EH (cell line): ENCODE measurements at places on chromosomes 11 and 22.
A peak's percentile ranks its signal among the peaks of the same experiment; 100 is the strongest.

DNA sequence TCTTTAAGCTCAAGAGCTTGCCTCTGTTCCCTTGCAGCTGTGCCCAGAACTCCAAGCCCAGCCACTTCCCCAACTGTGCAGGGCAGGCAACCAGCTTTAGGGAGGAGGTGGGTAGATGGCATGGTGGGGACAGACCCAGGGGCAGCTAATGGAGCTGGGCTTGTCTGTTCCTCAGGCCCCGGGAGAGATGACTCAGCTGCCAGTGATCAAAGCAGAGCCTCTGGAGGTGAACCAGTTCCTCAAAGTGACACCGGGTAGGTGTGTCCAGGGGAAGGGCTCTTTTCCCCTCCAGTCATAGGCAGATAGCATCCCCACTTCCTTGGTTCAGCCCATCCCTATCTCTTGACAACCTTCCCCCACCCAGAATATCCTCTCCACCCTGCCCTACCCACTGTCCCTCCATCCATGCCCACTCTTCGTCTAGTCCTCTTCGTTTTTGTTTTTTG is 32.4 kb downstream of the CREB3L1 start:
- DNase-seq = no peak

DNA sequence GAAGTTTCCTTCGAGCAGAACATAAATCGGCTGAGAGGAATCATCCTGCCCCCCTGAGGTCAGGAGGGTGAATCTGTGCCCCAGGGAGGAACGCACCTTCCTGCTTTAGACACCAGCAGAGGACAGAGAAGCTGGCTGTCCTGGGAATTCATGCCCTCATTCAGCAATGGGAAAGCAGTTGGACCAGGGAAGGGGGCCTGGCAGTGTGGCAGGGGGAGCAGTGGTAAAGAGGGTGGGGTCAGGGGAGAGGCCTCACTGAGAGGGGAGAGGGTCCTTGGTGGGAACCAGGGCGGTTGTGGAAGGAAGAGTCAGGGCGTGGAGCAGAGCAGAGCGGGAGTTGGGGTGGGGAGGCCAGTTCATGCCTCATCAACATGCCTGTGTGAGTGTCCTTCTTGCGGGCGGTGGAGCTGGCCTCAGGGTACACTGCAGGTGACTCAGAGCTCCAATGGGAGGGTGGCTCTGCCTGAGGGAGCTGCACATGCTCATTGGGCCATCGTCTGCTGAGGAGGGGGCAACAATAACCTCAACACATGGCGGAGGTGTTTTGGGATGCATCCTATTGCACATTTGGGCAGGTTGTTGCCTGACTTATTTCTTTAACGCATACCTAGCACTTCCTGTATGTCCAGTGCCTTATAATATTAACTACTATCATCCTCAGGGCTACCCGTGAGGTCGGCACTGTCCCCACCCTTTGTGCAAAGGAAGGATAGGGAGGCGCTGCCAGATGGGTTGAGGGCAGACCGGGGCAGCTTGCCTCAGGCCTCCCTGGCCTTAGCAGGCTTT is 23.2 kb downstream of the MED15 start:
- DNase-seq = peak; percentile 93

DNA sequence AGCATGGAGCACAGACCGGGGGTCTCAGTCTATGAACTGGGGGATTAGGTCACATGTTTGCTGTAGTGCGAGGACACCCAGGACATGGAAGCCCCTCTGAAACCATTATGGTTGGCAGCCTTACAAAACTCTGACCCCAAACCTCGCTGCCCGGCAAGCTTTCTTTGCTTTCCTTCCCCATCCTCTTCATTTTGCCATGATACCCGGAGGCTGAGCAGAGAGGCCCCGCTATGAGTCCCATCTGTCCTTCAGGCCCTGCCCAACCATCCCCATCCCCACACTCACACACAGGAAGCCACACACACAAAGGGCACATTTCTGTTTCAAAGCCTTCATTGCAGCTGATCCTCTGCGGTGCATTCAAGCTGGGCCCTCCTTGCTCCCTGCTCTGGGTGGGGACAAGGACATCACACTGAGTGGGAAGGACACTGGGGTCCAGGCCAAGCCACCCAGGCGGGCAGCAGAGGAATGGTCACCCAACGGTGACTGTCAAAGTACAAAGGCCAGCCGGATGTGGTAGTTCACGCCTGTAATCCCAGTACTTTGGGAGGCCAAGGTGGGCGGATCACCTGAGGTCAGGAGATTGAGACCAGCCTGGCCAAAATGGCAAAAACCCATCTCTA is 176.5 kb downstream of the CTTN start:
- no peak for DNase-seq

DNA sequence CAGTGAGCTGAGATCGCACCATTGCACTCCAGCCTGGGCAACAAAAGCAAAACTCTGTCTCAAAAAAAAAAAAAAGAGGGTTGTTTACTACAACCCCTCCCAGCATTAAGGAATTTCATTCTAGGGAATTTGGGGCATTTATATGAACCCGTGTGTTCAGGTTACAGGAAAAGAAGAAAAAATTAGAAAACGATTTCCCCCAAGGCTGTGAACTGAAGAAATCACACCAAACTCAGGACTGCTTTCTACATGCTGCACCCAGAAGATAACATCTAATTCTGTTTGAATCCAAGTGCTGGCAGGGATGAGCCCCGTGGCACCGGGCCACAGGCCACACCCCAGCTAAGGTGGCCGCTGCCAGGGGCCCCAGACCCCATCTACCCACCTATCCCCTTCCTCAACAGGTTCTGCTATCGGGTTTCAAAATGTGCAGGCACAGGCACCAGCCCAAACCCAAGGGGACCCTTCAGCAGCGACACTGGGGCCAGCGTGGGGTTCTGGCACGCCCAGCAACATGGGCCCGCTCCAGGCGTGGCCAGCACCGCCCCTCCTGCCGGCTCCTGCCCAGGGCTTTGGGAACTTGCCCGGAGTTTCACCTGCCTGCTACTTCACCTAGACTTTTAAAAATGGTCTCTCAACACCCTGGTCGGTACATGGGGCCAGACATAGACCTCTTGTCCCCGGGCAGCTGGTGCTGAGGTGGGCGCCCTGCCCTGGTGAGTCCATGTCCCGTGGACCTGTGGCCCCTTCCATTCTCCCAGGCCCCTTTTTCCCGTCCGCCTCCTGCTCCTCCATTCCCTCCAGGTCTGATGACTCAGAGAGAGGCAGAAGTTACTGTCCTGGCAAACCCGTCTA is 11.8 kb downstream of the CELSR1 start:
- DNase-seq = no peak

DNA sequence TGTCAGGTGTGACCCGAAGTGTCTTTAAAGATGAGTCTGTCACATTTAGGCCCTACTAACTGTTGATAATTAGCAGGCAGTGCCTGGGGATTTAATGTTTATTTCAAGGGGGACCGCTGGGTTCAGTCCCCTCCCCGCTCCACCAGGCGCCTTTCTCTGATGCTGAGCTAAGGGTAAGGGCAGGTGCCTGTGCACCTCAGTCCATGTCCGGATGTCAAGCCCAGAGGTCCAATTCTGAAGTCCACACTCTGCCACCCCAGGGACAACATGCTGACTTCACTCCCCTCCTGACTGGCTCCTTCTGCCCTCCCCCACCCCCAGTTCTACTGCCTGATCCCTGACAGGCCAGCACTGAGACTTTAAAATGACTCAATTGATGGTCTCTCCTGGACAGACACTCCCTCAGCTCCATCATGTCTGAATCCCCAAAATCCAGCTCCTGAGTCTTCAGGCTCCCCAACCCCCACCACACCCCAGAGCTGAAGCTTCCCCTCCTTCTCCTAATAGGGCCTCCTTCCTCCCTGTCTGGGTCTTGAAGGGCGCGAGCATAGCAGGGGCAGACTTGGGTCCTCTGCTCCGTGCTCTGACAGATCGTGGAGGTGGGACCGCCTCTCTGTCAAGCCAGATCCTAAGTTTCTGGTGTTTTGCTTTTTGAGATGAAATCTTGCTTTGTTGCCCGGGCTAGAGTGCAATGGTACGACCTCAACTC is 49.8 kb upstream of the ANO1 start:
- no peak for DNase-seq

DNA sequence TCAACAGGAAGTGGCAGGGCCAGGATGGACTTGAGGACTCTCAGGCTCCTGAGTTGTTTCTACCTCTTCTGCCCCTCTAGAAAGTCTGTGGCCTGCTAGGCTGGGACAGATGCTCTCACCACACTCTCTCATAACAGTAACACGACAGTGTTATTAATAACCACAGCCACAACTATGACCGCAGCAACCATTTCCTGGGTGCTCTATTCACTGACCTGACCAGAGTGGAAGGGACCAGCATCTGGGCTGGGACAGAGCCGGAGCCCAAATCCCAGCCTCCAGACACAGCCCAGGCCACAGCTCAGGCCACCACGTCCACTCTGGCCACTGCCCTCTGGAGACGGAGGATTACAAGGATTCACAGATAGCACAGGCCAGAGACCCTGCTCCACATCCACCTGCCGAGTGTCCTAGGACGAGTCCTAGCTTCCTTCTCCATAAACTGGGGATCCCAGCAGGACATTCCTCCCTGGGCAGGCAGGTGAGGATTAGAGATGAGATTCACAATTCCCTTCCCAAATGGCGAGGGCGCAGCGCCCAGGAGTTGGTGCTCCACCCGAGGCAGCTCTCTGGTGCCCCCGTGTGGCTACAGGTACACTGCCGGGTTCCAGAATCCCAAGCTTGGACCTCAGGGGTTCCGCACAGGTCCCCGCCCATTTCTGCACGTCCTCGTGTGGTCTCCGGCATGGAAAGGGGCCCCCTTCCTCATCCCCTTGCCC is 7.1 kb downstream of the PNPLA5 start:
- peak; percentile 50 for DNase-seq

- DNase-seq = no peak
Measured at GRCh38 chr11:46612326-46612725, 4.7 kb downstream of the HARBI1 start.

- DNase-seq = peak; percentile 65
Measured at GRCh38 chr11:34492806-34493414, 20.7 kb downstream of the ELF5 start.

GRCh38 chr11:7577291-7578190 is 63.7 kb downstream of the PPFIBP2 start:
- peak; percentile 64 for DNase-seq
